ENCODE measurements at places on chromosomes 6 and 20.
A peak's percentile ranks its signal among the peaks of the same experiment; 100 is the strongest.

- no peak for DNase-seq
Measured at GRCh38 chr6:148513145-148514071, 170.8 kb downstream of the SASH1 start.

- DNase-seq = no peak
Measured at GRCh38 chr6:135073756-135074393, 19.3 kb upstream of the HBS1L start.

DNA sequence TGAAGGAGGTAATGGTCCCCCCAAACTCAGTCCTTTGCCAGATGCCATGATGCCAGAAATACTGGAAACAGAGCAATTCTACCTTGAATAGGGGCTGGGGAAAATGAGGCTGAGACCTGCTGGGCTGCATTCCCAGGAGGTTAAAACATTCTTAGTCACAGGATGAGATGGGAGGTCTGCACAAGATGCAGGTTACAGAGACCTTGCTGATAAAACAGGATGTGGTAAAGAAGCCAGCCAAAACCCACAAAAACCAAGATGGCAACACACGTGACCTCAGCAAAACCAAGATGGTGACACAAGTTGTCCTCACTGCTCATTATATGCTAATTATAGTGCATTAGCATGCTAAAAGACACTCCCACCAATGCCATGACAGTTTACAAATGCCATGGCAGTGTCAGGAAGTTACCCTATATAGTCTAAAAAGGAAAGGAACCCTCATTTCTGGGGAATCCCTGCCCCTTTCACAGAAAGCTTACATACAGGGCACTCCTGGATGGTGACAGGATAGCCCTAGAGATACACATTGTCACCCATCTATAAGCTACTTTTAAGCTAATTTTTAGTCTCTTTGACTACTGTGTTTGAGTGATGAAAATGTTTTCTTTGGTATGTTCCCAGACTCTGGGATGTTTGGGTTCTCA is 979.7 kb downstream of the TBC1D32 start:
- DNase-seq = no peak

GRCh38 chr6:34508425-34508824 is 42.5 kb downstream of the PACSIN1 start:
- DNase-seq = no peak

DNA sequence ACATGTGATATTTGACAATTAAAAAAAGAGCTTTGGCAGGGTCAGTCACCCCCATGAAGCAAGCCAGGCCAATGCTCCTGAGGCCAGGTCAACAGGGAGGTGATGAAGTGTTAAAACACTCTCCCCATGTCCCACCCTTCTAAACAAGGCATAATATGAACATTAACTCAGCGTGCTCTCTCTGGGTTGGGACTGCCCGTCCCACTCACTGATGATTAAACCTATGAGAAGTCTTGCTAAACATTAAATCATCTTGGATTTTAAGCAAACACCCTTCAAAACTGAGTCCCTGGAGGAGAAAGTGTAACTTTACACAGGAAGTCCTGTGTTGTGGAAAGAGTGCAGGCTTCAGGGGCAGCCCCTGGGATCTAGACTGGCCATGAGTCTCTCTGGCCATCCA is 558.5 kb downstream of the CD83 start:
- no peak for DNase-seq

DNA sequence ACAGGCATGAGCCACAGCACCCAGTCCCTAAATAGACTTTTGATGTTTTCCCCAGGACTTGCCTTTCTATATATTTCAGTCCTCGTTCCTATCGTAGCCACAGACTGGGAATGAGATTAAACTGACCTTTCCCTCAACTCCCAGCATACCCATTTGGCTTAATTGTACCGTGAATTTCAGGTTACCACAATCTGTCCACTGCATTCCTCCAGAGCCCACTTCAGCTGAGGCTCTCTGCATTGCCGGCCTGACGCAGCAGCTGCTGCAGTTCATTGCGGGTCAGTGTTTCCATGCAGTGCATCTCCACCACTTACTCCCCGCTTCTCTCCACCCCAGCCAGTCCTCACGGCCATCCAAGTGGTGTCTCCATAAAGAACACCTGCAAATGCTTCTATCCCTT is 103.1 kb upstream of the RIN2 start:
- no peak for DNase-seq

- no peak for DNase-seq
Measured at GRCh38 chr6:150930841-150931240, 65.3 kb downstream of the MTHFD1L start.

- DNase-seq = no peak
Measured at GRCh38 chr20:51397137-51397536, 145.4 kb downstream of the NFATC2 start.

DNA sequence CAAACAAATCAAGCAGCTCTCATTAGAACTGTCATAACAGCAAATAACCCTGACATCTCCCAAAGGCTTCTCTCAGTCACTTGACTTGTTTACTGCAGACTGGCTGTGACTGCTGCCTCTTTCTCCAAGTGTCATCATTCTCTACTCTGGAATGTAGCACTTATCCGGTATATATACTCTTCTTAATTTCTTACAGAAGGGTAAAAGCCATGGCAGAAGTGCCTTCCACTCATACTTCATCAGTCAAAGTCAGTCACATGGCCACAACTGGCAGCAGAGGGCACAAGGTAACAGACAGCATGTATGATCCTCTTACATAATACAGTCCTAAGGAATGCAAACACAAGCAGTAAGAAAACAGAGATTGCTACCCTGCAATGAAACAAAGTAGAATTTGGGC is 9.3 kb downstream of the NAPB start:
- DNase-seq = no peak

DNA sequence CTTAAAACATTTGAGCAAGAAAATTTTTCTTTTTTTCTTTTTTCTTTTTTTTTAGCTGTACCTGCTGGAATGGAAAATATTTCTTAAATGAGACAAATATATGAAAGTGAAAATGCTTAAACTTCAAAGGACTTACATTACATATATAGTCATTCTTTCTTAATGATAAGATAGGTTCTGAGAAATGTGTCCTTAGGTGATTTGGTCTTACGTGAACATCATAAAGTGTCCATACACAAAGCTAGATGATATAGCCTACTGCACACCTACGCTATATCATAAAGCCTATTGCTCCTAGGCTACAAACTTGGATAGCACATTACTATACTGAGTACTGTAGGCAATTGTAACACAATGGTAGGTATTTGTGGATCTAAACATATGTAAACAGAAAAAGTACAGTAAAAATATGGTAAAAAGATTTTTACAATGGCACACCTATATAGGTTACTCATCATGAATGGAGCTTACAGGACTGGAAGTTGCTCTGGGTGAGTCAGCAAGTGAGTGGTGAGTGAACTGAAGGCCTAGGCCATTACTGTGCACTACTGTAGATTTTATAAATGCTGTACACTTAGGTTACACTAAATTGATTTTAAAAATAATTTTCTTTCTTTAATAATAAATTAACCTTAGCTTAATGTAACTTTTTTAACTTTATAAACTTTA is 54.6 kb downstream of the RPP21 start:
- no peak for DNase-seq

DNA sequence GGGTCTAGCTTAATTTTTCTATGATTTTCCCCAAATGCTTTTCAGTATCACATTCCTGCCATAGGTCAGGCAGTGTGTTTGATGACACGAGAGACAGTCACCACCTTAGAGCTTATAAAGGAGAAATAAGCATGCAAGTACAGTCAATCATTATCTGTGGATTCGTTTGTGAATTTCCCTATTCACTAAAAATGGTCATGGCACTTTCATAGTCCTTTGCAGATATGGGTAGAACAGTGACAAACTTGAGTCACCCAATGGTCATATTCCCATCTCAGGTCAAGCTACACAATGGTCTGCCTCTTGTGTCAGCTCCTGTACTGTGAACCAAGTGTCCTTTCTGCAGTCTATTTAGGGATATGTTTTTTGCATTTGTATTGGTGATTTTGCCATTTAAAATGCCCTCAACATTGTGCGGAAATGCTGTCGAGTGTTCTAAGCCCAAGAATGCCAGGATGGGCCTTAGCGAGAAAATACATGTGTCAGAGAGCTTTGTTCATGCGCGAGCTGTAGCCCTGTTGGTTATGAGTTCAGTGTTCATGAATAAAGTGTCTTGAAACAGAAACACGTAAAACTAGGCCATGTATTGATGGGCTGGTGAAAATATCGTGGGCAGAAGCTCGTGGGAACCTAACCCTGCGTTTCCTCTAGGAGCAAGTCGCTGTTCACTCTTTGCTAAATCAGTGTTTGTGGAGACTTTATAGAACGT is 19.8 kb downstream of the SUMO4 start:
- no peak for DNase-seq

DNA sequence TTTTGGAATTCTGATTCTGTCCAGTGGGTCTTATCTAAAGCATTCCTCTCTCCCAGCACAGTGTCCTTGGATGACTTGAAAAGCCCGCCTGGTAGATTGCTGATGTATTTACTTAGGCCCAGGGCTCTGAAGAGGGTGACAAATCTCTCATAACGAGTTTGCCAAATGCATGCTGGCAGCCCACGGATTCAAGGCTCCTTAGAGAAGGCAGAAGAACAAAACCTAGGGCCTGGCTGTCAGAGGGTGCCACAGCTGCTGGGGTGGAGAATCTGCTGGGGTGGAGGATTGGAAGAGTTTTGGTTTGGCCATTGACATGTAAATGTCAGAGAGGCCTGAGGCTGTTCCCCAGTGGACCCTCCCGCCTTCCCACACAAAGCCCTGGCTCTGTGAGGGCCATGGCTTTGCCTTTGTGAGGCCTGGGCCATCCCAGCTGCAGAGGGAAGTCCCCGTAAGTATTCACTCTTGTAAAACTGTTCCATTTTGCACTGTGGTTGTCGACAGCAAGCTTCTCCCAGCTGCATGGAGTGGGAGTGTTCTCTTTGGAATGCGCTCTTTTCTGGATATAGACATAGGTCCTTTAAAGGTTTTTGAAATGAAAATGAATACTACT is 50.3 kb downstream of the ANKRD6 start:
- DNase-seq = no peak

DNA sequence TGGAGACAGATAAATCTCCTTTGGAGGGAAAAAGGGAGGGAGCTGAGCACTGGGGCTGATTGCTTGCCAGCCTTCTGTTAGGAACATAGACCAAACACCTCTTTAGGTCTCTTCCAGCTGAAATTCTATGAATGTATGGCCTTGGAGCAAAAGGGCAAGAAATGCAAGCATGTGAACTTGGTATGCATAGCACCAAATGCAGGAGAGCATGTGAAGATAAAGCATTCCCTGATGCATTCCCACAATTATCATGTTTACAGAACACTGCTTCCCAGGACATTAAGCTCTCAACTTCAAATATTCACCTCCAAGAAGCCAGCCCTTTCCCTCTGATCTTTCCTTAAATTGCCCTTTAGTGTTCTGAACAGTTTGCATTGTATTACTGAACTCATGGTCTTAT is 15.6 kb downstream of the RIPOR2 start:
- no peak for DNase-seq

DNA sequence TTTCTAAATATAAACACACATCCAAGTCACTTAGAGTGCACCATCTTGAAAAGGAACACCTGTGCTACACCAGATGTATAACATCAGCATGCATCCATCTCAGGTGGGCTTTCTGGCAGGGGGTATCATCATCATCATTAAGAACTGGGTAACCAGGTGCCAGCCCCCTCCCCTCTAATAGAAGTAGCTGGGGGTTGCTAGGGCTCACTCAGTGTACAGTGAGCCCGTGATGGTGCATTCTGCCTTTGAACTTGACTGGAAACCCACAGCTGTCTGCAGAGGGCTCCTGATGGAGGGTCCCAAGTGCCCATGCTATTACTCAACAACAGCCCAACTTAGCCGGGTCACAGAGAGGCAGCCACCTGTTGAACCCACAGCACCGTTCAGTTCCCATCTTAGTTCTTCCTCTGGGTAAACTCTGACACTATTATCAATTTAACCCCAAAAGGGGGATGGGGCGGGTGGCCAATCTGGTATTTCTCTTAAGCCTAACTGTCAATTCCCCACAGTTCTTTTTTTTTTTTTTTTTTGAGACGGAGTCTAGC is 32.7 kb upstream of the CCND3 start:
- DNase-seq = no peak

- no peak for DNase-seq
Measured at GRCh38 chr6:160227038-160227768, 31.4 kb downstream of the SLC22A2 start.

DNA sequence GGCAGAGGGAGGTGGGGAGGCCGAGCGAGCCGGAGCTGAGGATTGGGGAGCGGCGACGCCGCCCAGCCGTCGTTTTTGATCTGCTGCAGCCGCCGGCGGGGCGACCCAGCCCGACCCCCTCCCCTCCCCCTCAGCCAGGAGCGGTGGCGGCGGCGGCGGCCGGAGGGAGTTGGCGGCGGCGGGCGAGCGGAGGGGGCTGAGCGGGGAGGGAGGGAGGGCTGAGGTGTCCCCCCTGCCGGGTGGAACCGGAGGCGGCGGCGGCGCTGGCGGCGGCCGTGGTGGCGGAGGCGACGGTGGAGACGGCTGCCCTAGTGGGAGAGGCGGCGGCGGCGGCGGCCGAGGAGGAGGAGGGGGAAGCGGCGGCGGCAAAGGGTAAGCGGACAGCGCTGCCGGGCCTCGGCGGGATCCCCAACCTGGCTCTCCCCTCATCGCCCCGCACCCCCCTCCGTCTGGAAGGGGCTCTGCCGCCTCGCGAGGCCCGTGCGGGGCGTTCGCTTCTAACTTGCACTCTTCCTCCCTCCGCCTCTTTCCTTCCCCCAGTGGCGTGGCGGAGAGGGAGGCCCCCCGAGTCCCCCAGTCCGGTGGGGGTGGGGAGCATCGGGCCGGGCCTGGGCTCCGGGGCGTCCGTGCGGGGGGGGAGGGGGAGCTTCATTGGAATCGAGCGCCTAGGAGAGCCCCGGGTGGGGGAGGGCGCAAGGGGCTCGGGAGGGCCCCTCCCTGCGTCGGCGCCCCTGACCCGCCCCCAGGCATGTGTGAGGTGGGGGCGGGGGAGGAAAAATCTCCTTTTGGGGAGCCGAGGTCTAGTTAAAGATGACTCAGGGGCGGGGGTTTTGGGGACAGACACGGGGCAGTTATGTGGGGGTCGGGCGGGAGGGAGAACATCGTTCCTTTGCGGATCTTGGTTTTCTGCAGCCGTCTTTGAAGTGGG is at the start of gene TAB2:
TSS of gene TAB2 (plus strand) at position 69 of the 928 bp plus-strand sequence. CDS start 52,286 bp downstream, outside the sequence.
- DNase-seq = peak; percentile 5

GRCh38 chr6:28880894-28881780 is 42.6 kb downstream of the TRIM27 start:
- peak; percentile 84 for DNase-seq

GRCh38 chr6:20481281-20481680 is 53.0 kb upstream of the CDKAL1 start:
- DNase-seq = no peak

DNA sequence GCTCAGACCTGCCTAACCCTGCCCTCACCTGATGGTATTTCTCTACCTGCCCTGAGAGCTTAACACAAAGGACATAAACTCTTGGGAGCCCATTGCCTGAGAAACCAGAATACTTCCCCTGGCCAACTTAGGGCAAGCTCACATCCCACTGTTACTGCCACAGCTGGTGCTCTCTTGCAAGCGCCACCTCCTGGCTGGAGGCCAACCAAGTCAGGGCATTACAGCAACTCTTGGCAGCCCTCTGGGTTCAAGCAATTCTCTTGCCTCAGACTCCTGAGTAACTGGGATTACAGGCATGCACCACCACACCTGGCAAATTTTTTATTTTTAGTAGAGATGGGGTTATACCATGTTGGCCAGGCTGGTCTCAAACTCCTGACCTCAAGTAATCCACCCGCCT is 70.1 kb downstream of the HECA start:
- DNase-seq = no peak

GRCh38 chr6:84785671-84786070 is 21.3 kb upstream of the TBX18 start:
- no peak for DNase-seq

- DNase-seq = no peak
Measured at GRCh38 chr20:49589747-49590146, 21.8 kb upstream of the PTGIS start.

GRCh38 chr20:31494131-31494530 is 19.0 kb downstream of the REM1 start:
- DNase-seq = no peak

- no peak for DNase-seq
Measured at GRCh38 chr6:12951415-12951814, 234.8 kb downstream of the PHACTR1 start.

Measured in NCI-H446 (cell line).